ENCODE measurements at places on chromosomes 3 and 15.

DNA sequence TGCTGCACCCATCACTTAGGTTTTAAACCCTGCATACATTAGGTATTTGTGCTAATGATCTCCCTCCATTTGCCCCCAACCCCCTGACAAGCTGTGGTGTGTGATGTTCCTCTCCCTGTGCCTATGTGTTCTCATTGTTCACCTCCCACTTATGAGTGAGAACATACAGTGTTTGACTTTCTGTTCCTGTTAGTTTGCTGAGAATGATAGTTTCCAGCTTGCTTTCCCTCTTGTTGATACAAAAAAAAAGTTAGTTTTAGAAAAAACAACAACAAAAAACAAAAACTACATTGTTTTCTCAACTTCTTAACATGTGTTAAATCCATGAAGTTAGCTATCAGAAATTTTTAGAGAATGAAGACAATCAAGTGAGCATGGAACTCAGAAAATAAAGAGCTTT lies 953.0 kb downstream of the VGLL3 start:
- no peak for DNase-seq

DNA sequence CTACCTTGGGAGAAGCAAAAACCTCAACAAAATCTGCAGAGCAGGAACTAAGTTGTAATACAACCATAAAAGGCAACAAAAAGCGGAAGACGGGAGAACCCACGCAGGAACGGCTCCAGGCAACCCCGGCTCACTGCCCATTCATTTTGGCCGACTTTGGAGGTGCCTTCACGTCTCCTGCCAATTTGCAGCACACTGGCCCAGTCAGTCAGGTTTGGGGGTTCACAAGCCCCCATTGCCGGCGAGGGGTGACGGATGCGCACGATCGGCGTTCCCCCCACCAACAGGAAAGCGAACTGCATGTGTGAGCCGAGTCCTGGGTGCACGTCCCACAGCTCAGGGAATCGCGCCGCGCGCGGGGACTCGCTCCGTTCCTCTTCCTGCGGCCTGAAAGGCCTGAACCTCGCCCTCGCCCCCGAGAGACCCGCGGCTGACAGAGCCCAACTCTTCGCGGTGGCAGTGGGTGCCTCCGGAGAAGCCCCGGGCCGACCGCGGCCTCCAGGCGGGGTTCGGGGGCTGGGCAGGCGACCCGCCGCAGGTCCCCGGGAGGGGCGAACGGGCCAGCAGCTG lies 463 bp downstream of the TERC start:
- peak; percentile 81 for DNase-seq

- no peak for DNase-seq
Measured at GRCh38 chr3:71870966-71871512, 86.1 kb upstream of the PROK2 start.

DNA sequence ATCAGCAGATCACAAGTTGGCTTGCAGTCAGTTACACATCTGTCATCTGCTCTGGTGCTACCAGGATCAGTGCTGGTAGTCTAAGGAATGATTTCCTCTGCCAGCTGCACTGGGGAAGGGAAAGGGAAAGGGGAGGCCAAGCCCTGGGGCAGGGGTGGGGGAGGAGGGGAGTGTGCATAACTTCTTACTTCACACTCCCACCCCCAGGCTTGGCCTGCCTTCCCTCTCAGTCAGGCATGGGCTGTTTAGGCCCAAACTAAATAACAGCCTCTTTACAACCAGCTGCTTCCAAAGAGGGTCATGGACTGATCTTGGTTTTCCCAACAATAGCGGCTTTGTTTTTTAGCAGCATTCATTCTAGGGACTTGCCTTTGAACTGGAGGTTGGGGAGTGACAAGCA lies 86.1 kb upstream of the PSMD6 start:
- DNase-seq, result no peak

DNA sequence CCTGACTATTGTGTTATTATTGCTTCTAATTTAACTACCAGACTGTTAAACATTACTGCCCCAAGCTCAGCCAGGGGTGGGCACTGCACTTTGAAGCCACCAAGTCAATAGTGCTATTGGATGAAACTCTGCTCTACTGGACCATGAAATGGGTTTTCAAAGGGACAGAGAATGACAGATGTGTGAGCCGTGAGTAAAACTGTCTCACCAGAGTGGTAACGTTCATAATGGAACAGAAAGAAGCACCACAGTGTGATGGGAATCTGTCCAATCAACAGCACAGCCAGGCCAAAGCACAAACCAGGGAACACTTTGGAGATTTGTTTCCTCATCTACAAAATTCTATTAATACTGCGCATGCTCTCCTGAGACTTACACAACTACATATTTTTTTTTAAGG lies 171.8 kb upstream of the LPP start:
- no peak for DNase-seq

GRCh38 chr3:148147903-148148302 lies 549.8 kb upstream of the AGTR1 start:
- DNase-seq, result no peak

GRCh38 chr15:85336880-85337279 lies 43.5 kb upstream of the AKAP13 start:
- no peak for DNase-seq

GRCh38 chr3:151431940-151432339 lies 28.9 kb downstream of the IGSF10 start:
- DNase-seq, result no peak

- no peak for DNase-seq
Measured at GRCh38 chr3:140370686-140371085, 307.2 kb upstream of the TRIM42 start.

DNA sequence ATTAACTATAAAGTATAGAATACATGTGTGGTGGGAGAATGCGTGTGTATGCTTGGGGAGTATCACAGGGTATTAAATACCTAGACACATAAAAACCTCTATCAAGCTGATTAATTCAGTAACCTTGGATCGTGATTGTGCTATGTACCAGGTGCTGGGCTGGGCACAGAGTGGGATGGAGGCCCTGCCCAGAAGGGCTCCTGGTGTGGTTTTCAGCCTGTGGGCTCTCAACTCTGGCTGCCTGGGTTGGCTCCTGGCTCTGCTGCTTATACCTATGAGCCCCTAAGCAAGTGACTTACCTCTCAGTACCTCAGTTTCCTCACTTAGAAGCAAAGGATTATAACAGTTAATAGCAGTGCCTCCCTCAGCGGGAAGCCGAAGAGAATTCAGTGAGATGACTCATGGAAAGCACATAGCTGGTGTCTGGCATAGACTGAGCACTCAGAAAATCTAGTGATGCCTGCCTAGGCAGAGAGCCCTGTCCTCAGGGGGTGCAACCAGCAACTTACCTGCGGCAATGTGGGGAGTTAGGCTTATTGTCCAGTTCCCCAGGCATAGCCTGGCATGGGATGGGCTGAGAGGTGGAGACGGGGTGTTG lies 90.6 kb upstream of the MYZAP start:
- no peak for DNase-seq

DNA sequence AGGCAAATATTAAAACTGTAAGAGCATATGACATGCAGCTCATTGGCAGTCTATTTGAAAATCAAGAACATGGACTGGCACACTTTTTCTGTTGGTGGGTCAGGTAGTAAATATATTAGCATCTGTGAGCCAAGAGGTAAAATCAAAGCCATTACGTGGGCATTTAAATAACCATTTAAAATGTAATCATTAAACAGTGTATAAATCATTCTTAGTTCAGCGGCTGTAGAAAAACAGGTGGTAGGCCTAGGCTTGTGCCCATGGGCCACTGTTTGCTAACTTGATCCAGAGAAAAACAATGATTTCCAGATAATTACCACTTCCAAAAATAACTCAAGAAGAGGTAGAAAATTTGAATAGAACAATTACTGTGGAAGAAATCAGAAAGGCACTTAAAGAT lies 105.1 kb downstream of the CHST2 start:
- no peak for DNase-seq

DNA sequence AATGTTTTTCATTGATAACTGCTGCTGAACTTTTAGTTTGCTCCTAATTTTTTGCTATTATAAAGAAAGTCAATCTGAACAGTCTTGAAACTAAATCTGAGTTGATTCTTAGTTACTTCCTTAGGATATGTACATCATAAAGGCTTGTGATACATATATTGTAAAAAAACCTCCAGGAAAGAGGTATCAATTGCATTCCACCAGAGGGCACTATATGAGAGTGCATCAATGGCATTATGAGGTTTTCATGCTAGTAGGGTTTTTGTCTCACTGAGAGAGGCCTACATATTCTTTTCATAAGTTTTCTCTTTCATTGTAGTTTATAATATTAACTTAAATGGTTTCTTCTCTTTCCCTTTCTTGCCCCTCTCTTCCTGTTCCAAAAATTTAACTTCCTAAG lies 46.9 kb downstream of the PIK3R4 start:
- no peak for DNase-seq

DNA sequence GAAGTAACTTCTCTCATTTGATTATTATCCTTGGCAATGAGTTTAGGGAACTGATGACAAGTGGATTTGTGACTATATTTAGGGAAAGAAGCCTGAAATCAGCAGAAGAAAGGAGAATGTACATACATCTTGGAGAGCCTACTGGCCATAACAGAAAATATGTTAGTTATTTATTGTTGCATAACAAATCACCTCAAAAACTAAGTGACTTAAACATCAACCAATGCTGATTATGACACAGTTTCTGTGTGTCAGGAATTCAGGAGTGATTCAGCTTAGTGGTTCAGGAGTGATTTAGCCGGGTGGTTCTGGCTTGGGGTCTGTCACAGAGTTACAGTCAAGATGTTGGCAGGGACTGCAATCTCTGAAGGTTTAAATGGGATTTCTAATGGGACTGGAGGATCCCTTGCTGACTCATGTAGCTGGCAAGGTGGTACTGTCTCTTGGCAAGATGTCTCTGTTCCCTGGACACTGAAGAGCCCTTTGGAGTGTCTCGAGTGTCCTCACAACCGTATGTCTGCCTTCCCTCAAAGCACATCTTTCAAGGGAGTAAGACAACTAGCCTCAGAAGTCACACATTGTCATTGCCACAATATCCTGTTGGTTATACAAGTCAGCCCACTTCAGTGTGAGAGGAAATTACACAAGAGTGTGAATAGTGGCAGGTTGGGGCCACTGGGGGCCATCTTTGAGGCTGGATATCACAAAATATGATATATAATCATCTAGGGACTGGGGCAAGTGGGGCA lies 248.9 kb downstream of the SV2B start:
- DNase-seq, result no peak

GRCh38 chr3:133663569-133664313 lies 2.0 kb upstream of the TOPBP1 start:
- no peak for DNase-seq

GRCh38 chr3:133468251-133468721 lies 68.4 kb downstream of the BFSP2 start:
- no peak for DNase-seq

DNA sequence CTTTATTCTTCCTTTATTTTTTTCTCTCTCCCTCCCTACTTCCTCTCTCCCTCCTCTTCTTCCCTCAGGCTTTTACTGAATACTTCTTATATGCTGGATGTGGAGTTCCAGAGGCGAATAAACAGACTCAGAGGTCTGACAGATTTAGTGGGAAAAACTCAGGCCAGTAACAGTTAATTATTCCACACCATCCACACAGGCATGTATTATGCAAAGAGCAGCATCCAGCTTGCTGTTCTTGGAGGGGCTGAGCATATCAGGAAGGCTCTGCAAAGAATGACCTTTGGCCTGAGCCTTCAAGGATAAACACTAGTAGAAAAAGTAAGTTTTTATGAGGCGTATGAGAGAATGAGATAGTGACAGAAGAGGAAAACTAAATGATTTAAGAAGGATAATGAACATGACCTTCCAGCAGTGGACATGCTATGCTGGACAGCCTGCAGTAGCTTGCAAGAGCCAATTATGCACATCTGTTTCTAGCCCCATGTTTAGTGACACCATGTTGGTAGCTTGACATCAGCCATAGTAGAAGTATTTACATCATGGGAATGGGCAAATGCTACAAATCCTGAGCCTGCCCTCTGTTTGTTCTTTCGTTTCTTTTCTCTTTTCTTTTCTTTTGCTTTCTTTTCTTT lies 387.4 kb downstream of the EPHB1 start:
- no peak for DNase-seq

- no peak for DNase-seq
Measured at GRCh38 chr15:94231723-94232468, 535 bp downstream of the MCTP2 start.

GRCh38 chr3:133157716-133158115 lies 119.5 kb downstream of the TMEM108 start:
- no peak for DNase-seq

DNA sequence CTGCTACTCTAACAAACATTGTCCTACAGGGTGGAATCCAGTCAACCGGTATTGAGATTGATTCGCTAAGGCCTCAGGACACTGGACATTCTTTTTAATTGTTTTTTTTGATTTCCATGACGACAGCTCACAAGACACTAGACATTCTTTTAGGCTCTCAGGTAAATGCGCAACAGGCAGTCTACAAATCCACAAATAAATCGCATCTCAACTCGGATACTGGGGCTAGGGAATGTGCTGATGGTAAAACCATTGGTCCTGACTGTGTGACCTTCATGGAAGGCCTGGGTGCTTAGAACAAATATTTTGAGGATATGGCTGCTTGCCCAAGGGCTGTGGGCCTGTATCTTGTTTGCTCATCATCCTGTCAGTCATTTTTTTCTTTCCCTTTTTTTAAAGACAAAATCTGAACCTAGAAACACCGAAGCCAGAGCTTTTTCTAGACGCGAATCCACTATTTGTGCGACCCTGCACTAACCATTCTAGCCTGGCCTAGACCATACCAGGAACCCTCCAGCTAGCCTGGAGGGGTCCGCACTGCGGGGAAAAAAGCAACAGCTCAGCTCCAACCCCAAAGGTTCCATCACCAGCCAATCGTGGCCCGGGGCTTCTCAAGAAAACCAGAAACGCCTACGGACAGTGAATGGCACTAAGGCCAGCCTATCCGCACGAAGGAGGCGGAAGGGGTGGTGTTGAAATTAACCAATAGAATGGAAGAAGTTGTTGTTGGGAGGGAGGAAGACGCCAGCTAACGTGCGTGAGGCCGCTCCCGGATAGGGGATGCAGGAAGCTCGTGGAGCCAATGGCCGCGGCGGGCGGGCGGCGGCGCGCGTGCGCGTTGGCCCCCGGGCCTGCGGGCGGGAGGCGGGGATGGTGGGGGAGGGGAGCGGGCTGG lies 18.1 kb upstream of the CHD2 start:
- DNase-seq, result peak; percentile 99

DNA sequence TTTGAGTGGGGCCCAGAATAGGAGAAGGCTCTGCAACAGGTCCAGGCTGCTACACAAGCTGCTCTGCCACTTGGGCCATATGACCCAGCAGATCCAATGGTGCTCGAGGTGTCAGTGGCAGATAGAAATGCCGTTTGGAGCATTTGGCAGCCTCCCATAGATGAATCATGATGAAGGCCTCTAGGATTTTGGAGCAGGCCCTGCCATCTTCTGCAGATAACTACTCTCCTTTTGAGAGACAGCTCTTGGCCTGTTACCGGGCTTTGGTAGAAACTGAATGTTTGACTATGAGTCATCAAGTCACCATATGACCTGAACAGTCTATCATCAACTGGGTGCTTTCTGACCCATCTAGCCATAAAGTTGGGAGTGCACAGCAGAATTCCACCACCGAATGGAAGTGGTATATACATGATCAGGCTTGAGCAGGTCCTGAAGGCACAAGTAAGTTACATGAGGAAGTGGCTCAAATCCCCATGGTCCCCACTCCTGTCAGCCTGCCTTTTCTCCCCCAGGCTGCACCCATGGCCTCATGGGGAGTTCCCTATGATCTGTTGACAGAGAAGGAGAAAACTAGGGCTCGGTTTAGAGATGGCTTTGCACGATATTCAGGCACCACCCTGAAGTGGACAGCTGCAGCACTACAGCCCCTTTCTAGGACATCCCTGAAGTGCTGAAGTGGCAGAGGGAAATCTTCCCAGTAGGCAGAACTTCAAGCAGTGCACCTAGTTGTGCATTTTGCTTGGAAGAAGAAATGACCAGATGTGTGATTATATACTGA lies 971.4 kb downstream of the MCTP2 start:
- DNase-seq, result no peak

- DNase-seq, result no peak
Measured at GRCh38 chr3:173216063-173216462, 75.0 kb upstream of the SPATA16 start.

Data from ureter (tissue), 1 donor.